ENCODE measurements at places on chromosomes 11 and 22. TPM values are rescaled to one million over a fixed set of nuclear protein-coding genes. Genes with fewer than 3 reads are reported as not detected.

- DNase-seq, result no peak
Observed at GRCh38 chr11:20869123-20869522, 199.7 kb downstream of the NELL1 start.

DNA sequence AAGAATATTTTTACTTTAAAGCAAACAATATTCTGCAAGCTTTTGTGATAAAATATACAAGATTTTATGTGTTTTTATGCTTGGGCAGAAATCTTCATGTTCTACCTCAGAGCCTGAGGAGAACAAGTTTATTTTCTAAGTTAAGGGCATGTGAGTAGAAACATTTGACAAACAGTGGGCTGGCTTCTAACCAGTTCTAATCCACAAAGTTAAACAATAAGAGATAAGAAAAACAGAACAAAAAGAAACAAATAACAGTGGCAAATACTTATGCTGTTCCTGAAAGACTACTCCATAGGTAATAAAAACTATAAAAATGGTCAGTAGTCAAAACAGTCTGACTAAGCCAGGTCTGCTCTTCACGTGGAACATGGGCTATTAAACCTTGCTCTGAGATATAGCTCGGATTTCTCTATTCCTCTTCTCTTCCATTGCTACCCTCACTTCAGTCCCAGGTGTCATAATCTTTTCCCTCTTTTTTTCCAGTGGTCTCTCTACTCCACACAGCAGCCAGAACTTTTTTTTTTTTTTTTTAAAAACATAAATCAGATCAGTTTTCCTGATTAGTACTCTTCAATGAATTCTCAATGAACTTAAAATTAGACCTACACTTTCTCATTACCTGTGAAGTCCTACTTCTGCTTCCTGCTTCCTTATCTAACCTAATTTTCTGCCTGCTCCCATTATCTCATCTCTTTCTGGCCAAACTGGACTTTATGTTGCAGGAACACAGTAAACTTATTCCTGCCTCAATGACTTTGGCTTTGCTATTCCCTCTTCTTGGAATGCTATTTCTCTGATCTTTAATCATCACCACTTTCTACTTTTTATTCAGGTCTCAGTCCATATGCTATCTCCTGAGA is 671.1 kb upstream of the CCDC90B start:
- no peak for DNase-seq

DNA sequence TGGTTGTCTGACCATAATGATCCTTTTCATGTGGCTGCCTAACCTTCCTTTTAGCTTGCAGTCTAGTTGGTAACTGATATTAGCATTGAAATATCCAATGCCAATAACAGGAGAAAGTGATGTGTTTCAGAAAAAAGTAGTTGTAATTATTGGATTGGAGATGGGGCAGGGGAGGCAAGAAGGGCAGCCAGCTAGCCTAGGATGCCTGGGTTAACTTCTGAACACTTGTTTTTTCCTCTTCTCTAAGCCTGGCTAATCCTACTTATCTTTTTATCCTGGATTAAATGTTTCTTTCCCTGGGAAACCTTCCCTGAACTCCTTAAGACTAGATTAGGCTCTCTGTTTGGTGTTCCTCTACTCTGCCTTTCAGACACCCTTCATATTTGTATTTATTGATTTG is 380.2 kb downstream of the TMEM135 start:
- no peak for DNase-seq

AP5B1 gene
- 10.8 TPM for total RNA-seq

DNA sequence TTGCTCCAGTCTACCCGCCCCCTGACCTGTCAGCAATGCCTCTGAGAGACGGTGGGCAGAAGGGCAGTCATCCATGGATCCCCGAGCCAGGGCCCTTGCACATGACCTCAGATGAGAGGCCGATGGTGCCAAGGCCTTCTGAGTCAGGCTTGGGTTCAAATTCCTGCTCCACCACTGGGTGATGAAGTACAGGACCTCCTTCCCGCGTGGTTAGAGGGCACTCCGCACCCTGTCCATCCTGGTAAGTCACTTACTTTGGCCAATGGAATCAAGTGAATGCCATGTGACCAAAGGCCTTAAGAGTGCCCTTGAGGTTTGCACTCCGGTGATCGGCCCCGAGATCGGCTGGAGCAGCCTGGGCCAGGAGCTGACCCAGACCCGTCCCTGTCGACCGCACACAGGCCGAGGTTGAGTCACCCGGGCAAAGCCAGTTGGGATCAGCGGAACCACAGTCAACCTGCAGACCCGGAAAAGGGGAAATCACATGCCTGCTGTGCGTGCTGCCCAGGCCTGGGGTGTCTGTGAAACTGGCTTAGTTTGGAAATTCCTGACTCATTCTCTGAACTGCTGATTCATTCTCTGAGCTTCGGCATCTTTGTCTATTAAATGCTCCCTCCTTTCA is 48.9 kb downstream of the RTL6 start:
- no peak for DNase-seq

DNA sequence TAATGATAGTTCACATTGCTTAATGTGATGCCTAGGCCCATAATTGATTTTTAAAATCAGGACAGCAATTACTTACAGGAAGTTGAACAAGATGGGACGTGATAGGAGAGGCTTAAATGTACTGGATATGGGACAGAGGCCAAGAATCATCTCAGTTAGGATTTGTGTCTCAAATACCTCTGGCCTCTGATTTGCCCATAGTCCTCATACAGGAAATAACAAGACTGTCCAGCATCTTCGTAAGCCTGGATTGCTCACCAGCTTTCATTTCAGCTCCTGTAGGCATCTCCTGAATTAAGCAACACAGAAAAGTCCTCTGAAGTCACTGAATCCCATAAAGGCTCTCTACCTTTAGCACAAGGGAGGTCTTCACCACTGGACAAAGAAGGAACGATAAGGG is at the start of gene MRGPRX3:
Gene MRGPRX3, plus strand, starts transcription at position 231 of the 400 bp plus-strand sequence. CDS start 4,632 bp downstream, outside the sequence.
- DNase-seq, result no peak

GRCh38 chr11:107018219-107018901 is at the start of gene GUCY1A2:
Gene GUCY1A2, minus strand, starts transcription at chr11:107018476. Its CDS starts 421 bp downstream, at chr11:107018055.
- no peak for DNase-seq

KRTAP5-7 gene
- not detected for total RNA-seq

- no peak for DNase-seq
Observed at GRCh38 chr22:39083212-39084165, 6.4 kb downstream of the APOBEC3G start.

EFCAB6 gene
- total RNA-seq, result 2.1 TPM

FAM180B gene
- total RNA-seq, result not detected
